ENCODE measurements at places on chromosomes 2 and 18.

DNA sequence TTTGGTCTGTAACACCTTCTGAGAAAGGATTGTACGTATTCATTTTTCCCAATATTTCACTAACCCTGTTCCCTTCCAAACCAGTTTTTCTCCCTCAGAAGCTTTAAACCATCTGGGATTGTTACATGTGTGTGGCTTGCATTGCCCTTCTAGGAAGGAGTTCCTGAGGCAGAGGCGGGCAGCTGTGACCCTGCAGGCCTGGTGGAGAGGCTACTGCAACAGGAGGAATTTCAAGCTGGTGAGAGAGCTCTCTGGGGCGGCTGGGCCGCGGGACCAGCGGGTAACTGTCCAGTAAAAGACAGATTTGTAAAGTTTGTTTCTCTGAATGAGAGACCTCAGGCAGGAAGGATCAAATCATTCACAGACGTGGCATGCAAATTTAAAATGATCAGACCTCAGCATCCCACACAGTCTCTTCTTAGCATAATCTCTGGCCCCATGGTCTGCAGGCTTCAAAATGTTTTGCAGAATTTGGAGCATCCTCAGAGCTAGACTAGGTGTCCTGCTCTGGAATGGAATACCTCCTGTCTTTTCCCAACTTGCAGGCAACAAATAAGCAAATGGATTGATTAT, 40.2 kb upstream of the GPR17 start:
- no peak for DNase-seq

GRCh38 chr2:229387866-229388265, 116.8 kb upstream of the PID1 start:
- DNase-seq, result peak; percentile 24

- no peak for DNase-seq
Measured at GRCh38 chr2:120625865-120626560, 109.7 kb upstream of the GLI2 start.

DNA sequence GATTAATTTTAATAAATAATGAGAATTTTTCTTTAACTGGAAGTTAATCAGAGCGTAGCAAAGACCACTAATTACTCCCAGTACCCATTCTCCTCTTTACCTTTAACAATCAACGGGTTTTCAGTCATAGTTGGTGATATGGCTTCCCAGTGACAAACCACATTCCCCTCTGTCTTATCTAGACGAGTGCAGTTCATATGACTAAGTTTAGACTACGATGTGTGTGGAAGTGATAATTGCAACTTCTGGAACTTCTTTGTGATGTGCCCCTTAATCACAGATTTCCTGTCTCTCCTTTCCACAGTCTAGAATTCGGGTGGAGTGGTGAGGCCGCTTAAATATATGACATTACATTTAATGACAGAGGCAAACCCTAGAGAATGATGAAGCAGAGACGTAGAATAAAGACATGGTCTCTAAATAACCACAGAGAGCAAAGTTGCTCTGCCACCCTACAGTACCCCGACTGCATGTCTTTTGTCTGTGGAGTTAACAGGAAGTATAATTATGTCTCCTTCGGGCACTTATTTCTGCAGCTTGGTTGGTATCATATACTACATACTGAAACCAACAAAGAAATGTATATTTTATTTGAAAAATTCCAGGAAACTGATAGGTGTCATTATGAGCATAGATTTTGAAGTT, 693.3 kb upstream of the CDH7 start:
- no peak for DNase-seq

- no peak for DNase-seq
Measured at GRCh38 chr2:220641137-220641536, 931.0 kb downstream of the EPHA4 start.

DNA sequence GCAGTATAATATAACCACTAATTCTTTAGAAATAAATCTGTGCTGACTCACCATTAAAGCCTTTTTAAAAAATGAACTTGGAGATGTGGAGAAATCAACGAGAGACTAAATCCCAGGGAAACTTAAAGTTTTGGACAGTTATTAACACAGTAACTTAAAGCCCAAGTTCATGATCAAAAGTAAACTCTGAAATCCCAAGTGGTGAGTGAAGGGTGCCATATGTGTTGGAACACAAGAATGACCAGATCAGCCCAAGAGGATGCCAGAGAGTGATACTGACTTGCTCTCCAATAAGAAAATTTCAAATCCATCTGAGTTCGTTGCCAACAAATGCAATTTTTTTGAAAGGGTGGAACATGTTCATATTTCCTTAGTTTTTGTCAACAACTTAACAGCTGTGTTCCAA, 838.1 kb upstream of the ACVR2A start:
- no peak for DNase-seq

GRCh38 chr18:74292541-74292858, 737 bp upstream of the CYB5A start:
- DNase-seq, result no peak

GRCh38 chr2:61993422-61994024, 88.0 kb downstream of the COMMD1 start:
- DNase-seq, result peak; percentile 62

Data from astrocyte of the spinal cord (primary cell).